GDM1 (cell line): ENCODE measurements at places on chromosomes 1 and 21.

DNA sequence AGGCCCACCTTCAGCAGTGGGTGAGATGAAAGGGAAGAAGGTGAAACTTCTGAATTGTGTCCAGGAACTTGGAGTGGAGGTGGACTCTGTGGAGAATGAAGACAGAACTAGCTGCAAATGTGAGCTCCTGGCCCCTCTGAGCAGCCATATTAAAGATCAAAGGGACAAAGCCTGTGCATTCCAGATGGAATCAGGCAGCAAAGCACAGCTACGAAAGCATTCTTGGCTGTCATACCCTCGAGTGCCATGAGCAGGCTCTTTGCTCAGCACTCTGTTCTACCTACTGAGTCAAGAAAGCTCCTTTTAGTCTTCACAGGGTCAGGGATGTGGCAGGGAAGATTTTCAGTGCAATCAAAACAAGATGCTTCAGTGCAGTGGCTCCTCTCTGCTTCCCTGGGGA lies 86.3 kb upstream of the TSPAN2 start:
- DNase-seq: no peak

GRCh38 chr21:35594905-35595304 lies 465.4 kb downstream of the SETD4 start:
- DNase-seq: no peak

GRCh38 chr21:17467392-17467791 lies 45.5 kb upstream of the CXADR start:
- no peak for DNase-seq

DNA sequence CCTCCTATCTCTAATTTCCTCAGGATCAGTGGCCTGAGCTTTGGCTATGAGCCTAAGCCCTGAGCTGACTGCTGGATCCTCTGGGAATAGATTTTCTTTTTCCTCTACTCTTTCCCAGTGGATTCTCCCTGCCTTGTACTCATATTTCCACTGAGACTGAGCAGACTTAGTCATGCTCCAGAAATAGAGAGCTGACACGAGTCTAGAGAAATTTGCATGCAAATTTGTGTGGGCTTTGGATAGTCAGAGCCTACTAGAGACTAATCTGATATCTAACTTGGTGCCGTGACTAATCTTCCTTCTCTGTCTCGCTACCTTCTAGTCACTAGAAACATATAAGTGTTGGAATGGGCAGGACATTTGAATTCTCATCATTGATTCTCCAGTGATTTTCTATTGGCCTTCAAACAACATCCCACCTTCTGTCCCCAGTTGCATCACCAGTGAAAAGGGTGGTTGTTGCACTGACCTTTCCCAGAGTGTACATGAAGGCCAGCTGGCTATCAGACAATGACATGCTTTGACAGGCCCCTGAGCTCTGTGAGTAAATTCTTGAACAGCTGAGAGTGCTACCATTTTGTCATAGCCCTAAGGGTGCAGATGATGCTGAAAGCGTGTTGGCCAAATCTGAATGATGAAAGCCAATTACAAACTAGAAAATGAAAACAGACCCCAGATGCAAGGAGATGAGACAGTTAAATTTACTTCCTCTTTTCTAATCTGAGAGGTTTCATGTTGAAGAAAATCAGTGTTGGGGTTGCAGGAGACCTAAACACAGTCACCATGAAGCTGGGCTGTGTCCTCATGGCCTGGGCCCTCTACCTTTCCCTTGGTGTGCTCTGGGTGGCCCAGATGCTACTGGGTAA lies at the start of gene FCRLA:
Gene FCRLA, plus strand, starts transcription at position 748 of the 866 bp plus-strand sequence. Its CDS starts 36 bp downstream, at position 784.
- no peak for DNase-seq

DNA sequence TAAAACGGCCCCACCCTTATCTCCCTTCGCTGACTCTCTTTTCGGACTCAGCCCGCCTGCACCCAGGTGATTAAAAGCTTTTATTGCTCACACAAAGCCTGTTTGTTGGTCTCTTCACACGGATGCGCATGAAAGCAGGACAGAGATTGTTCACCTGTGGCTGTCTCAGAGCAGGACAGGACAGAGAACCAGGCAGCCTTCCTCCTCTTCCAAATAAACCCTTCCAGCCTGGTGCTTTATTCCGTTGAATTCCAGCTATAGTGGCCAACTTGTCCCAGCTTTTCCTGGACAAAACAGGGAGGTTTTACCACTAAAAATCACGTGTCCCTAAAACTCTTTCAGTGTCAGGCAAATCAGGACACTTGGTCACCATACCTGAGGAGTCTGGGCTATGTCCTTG lies 9.5 kb upstream of the DMRTB1 start:
- DNase-seq: no peak

DNA sequence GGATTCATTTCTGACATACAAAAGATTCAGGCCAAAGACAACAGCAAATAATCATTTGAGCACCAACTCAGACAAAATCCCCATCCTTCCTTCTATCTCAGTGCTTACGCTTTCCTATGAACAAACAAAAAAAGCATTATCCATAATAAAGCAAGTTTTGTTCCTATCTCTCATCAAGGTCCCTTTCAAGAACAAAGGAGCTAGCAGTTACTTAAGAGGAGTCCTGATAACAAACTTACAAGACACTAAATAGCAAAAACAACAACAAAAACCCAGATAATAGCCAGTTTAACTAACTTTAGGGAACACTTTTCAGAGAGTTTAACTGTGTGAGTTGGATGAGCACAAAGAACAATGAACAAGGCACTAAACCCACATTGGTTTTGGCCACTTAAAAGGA lies 10.5 kb downstream of the EVI5 start:
- no peak for DNase-seq

GRCh38 chr1:30111431-30111830 lies 612.0 kb downstream of the MATN1 start:
- DNase-seq: no peak

DNA sequence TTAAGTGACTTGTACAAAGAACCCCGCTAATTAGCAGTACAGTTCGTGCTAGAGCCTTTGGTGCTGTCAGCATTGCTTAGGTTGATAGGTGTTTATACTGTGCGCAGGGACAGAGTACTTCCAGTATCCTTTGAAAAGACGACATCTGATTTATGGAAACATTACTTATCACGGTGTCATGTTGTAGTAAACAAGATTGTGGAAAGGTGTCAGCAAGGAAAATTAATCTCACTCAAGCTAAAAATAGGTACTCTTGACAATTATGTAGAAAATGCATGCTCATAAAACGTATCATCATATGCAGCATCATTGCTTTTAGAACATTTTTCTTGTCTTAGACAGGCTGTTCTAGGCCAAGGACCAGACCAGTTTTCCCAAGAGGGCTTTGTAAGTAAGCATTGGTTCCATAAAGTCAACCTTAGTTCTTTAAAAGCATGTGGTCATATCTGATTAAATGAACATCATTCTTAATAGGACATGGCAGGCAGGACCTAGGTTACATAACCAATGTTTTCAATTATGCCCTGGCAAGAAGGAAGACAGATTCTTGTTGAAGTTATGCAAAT lies 33.0 kb downstream of the SH3BGR start:
- no peak for DNase-seq
